ENCODE measurements at places on chromosomes 12 and 14.
A peak's percentile ranks its signal among the peaks of the same experiment; 100 is the strongest.

DNA sequence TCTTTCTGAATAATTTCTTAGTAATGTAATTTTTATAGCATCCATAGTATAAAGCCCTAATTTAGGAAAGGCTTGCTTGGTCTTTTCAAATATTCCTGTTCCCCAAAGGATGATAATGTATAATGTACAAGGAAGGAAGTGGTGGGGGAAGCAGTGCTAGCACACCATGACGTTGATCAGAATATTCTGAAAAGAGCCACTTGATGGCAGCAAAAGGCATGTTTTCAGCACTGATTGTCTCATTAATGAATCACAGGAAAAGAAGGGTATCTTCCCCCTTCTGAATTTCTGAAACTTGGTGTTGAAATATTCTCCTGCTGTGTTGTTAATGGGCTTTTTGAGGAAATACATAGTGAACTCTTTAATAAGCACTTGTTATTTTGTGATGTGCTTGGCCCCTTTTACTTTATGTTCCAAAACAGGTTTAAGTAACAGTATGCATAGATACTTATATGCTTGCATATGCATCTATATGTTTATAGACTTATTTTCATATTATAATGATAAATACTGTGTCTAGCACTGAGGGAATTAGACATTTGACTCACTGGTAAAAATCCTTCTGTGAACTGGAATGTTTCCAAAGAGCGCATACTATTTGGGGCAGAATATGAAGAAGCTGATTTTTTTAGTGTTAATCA lies 122.0 kb downstream of the TMEM117 start:
- peak; percentile 28 for DNase-seq

- no peak for DNase-seq
Measured at GRCh38 chr12:114815026-114815795, 131.2 kb upstream of the TBX3 start.

DNA sequence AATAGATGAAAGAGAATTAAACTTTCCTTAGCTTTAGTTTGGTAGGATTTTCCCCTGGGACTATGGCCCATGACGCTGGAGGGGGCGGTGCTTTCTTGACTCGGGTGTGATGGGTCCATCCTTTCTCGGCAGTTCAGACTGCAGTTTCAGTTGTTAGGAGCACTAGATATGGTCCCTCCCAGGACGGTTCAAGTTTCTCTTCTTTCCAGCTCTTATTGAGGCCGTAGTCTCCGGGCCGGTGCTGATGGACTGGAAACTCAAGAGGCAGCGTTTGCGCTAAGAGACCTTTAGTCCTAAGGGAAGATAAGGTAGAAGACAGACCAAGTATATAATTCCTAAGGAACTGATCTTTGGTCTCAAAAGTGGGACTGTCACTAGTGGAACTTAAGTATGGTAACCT lies 111.2 kb downstream of the RIN3 start:
- DNase-seq, result no peak

DNA sequence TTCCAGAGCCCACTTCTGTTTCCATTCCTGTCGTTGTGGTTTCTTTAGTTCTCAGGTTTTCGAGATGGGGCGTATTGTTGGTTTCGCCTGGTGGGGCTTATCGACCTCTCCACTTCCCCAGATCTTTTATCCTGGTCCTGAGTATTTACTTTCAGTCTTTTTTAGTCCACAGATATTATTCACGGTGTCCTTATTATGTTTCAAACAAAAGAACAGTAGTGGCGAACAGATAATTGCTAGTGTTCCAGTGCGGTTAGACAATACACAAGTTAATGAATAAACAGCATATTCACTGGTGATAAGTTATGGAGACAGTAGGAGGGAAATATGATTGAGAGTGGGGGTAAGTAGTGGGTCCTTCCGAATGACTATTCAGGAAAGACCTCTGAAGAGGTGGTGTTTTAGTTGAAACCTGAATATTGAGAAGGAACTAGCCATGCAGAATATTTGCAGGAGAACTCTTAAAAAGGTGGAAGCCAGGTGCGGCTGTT lies 668 bp downstream of the TMEM260 start:
- DNase-seq, result no peak

DNA sequence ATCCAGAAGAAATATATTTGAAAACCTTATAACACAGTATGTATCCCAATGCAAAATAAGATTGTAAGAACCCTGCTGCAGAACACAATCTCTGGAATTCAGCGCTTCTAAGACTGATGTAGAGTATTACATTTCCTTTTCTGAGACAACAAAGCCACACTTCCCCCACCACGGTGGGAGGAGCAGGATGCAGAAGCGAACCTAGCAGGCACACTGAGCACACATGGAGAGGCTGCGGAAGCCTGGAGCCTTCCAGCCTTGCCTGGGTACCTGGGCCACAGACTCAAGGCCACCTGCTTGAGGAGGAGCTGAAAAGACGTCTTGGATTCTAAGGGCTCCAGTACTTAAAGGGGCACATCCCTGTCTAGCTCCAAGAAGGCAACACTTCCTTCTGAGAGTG lies 46.4 kb downstream of the TCHP start:
- no peak for DNase-seq

DNA sequence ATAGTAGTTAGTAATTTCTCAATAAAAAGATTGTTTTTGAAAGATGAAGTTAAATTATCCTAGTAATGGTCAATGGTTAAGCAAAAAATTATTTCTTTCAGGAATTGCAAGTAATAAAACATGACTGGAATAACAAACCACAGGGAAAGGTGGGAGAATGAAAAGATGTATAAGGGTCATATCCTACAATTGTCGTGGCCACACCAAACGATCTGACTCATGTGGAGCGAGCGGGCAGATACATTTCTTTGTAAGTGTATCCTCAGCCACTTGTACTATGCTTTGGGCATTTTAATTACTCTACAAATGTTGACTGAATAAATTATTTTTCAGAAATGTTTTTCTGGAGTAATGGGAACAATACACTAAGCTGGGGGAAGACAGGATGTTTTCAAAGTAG lies 45.5 kb downstream of the ACSM4 start:
- no peak for DNase-seq

DNA sequence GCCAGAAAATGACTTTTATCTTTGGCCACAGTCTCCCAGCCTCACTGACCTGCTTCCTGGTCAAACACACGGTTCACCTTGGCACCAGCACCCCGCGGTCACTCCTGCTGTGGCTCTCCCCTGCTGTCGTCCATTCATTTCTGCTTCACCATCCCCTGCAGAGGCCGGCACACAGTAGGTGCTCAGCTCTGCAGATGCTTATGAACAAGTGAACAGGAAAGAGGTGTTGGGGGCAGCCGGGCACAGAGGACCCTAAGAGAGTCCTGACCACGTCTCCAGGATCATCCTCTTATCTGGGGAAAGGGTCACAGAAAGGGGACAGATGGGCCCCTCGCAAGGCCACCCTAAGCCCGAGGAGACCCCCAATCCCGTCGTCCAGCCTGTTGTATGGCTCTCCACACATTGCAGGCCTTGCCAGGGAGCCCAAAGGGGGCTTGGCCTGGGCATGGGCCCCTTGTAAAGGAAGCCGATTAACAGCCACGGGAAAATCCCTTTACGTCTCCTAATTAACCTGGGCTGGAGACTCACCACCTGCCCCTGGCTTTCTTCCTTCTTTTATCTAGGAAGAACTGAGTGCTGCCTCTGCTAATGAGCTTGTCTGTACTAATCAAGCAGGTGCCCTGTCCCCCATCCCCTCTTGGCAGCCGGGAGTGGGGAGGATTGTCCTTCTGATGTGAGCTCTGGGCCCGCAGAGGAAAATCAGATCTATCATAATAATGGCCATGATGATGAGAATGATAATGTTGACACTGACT lies 119.2 kb downstream of the AACS start:
- DNase-seq, result no peak

- DNase-seq, result no peak
Measured at GRCh38 chr14:99035712-99036610, 236.0 kb downstream of the BCL11B start.

GRCh38 chr14:78412475-78412874 lies 242.3 kb downstream of the NRXN3 start:
- DNase-seq, result no peak

- no peak for DNase-seq
Measured at GRCh38 chr14:57227083-57227482, 41.6 kb downstream of the EXOC5 start.

GRCh38 chr12:115444346-115444745 lies 760.4 kb upstream of the TBX3 start:
- no peak for DNase-seq

- DNase-seq, result no peak
Measured at GRCh38 chr12:2925322-2925995, 33.7 kb upstream of the TEAD4 start.

DNA sequence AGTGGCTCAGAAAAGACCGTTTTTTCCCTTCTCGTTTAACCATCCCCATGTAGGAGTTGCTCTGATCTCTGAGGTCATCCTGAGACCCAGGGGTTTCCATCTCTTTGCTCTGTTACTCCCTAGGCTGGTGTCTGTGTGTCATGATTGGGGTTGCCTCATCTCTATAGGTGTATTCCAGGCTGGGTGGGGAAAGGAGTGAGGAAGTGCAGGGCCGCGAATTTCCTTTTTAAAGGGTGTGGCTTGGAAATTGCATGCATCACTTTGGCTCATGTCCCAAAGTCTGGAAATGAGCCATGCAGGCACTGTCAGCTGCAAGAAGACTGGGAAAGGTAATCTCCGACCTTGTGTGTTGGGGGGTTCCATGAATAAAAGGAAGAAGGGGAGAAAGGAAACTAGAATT lies 201.9 kb downstream of the AACS start:
- DNase-seq, result no peak

DNA sequence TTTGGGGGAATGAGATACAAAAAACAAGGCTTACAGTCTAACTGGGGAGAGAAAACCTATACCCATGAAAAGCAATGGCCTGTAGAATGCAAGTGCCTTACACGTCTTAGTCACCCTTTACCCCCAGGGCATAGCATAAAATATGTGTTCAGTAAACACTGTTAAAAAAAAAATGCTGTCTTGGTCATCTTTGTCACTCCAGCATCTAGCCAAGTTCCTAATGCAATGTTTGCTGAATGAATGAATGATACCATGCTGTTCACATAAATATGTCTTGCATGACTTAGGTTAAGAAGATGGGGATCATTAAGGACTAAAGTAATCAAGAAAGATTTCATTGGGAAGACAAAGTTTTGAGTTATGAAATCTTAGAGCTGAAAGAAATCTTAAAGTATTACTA lies 38.5 kb downstream of the PPP2R5E start:
- DNase-seq, result no peak

- no peak for DNase-seq
Measured at GRCh38 chr12:24896171-24896570, 52.7 kb downstream of the BCAT1 start.

- no peak for DNase-seq
Measured at GRCh38 chr12:70664465-70664881, 27.2 kb upstream of the PTPRB start.

GRCh38 chr12:51386351-51386750 lies 4.9 kb downstream of the GALNT6 start:
- no peak for DNase-seq

Data from GM12878 (cell line).